ENCODE measurements at places on chromosomes 16 and 17.

DNA sequence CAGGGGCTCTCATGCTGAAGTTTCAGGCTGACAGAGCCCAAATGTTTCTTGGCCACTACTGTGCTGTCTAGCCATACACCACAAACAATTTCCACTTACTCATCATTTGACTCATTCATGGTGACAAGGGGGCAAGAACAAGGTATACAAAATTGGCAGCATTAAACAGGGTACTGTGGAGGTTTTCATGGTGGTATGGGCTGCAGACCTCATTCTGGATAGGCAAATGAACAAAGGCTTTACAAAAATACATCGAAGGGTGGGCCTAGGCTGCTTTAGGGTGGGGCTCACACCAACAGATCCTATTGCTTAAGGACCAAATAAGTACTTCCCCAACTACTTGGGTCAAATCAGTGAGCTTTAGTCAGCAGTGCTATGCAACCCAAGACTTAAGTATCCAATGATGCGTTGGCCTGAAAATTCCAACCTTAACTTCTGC is 53.0 kb downstream of the N4BP1 start:
- DNase-seq = no peak

DNA sequence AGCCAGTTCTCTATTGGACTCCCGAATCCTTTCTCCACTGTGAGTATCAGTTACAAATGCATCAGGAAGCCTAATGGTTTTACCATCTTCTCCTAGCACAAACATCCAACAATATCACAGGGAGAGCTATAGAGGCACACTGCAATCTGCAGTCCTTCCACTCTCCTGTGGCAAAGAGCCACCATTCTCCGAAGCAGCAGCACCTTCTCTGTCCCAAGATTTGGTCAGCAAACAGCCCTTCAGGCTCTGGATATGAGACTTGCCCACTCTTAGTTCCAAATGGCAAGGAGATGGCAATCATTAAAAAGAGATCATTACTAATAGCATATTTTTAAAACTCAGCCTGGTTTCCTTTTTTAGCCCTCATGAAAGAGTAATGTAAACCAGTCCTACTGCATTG is 223.4 kb downstream of the HS3ST3A1 start:
- no peak for DNase-seq

DNA sequence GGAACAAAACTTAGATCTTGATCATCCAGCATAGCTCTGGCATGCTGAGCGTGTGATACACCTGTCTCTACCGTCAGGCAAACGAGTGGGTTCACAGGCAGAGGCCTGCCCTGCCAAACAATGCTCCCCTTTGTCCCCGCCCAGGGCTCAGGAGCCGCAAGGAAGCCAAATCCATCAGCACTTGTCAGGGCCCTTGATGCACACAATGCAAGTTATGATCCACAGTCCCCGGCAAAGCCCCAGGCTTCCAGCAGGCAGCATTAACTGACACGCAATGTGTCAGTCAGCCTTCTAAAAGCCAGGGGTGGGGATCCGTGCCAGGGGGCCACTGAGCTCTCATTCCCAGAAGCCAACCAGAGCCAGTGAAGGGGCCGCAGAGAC is 460.9 kb downstream of the SLC39A11 start:
- no peak for DNase-seq

GRCh38 chr16:48676836-48677235 is 66.9 kb upstream of the N4BP1 start:
- no peak for DNase-seq

GRCh38 chr17:12395733-12396354 is 269.8 kb upstream of the MYOCD start:
- no peak for DNase-seq

DNA sequence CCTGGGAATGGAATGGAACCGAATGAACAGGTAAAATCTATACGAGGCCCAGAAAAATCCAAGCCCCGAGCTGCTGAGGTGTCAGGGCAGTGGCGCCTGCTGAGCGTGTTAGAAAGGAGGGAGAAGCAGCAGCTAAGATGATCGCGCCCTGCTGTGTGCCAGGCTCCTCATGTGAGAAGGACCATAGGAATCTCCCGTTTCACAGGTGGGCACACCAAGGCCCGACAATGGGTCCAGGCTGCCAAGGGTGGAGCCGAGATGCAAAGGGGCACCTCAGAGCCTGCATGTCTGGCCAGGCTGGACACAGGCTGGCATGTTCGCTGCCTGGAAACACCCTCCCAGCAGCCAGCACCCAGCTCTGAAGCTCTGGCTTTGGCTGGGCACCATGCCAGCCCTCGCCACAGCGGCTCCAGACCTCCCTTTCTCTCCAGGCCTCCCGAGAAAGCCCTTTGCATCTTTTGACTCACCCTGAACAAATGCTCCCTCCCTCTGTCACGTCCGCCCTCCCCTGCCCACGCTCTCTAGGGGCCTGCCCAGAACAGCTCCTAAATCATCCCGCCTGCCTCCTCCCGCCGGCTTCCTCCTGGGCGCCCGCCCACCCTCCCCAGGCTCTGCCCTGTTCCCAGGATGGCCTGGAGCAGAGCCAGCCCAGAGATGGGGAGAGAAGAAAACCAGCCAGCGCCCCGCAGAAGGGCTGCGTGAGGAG is 217.8 kb upstream of the GSE1 start:
- DNase-seq = no peak

GRCh38 chr17:17675925-17676534 is 5.2 kb upstream of the RAI1 start:
- DNase-seq = no peak

GRCh38 chr17:47995241-47995935 is 24.5 kb downstream of the CDK5RAP3 start:
- no peak for DNase-seq

- DNase-seq = no peak
These were observed 55.3 kb upstream of the ERCC4 start for GRCh38 chr16:13864689-13865088.

- DNase-seq = no peak
These were observed 16.3 kb downstream of the HS3ST4 start for GRCh38 chr16:25707982-25708583.

GRCh38 chr16:85072947-85073346 is 39.3 kb downstream of the CIBAR2 start:
- DNase-seq = no peak
